ENCODE measurements at places on chromosomes 1 and 21.

- DNase-seq = no peak
These were observed 748 bp upstream of the ATP6V0B start for GRCh38 chr1:43973981-43974442.

DNA sequence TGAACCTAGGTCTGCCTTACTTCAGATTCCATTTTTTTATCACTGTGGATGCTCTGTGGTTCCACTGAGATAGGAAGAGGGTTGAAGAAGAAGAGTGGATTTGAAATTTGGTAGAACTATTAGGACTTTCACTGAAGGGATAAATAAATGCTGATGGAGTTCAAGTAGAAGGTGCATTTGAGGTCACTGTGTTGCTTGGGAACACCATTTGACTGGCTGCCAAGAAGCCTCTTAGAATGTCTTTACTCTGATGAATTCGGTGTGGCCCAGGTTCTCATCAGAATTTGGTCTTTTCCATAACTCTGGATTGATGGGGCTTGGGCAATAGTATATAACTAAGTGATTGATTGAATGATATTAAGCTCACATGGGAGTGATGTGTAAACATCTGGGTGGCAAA, 11.9 kb downstream of the XPR1 start:
- DNase-seq = no peak

- no peak for DNase-seq
These were observed 352.0 kb upstream of the KAZN start for GRCh38 chr1:14246471-14246870.

- no peak for DNase-seq
These were observed 1.1 kb downstream of the GFI1 start for GRCh38 chr1:92485381-92486250.

DNA sequence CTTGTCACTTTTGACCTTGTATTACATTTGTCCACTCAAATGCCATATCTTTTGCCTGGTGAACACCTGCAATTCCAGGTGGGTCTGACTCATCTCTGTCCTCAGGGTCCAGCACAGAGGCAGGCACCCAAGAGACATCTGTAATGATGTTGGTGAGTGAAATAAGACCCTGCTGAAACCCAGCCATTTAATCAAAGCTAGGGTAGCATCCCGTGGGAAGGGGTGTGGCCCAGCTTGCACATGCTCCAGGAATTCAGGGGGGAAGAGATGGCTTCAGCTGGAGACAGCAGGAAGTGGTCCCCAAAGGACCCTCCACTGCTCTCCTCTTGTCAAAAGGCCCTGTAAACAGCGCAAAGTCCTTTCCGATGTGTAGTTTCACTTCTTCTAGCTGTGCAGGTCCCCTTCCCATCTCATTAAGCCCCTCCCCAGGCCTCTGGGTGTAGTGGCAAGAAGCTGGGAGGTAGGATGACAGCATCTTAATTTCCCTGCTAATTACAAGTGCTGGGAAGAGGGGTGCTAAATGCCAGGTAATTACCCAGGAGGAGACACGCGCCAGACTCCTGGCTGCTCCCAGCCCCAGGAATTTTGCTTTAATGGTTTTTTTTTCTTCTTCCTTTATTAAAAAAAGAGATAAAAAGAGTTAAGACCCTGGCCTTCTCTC, 54.4 kb upstream of the TRABD2B start:
- DNase-seq = no peak

- DNase-seq = peak; percentile 84
These were observed 53.9 kb upstream of the PTGFRN start for GRCh38 chr1:116855773-116856201.

Data from SK-N-MC (cell line).